B cell (primary cell): ENCODE measurements at places on chromosomes 7 and 10.
A peak's percentile ranks its signal among the peaks of the same experiment; 100 is the strongest.

DNA sequence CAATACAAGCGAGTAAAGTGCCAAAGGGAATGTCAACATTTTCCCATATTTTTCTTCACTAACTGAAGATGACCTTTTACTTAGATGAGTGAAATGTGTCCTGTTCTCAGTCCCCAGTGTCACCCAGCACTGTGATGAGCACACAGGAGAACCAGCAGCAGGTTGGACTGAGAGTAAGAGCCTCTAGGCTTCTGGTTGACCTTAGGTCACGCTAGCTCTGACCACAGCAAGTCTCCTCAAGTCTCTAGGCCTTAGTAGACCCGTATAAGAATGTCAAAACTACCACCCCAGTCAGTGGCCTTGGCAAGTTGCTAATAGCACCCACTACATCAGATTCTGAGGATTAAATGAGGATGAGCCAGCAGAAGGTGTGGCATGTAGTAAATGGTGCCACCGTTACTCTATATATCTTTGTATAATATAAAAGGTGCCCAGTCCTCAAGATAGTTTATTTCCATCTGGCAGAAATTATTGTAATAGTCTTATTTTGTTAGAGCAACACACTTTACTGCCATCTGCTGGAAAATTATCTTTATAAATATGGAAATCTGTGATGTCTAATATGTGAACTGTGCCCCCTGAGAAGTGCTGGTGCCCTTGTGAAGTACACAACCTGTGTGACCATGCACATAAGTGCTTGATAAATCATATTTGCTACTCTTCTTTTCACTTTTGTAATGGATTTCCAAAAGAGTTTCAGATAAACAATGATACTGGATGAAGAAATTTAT lies 75.7 kb downstream of the SPAG6 start:
- peak; percentile 37 for DNase-seq

- DNase-seq: no peak
Observed at GRCh38 chr7:1385809-1386622, 73.3 kb downstream of the MICALL2 start.

DNA sequence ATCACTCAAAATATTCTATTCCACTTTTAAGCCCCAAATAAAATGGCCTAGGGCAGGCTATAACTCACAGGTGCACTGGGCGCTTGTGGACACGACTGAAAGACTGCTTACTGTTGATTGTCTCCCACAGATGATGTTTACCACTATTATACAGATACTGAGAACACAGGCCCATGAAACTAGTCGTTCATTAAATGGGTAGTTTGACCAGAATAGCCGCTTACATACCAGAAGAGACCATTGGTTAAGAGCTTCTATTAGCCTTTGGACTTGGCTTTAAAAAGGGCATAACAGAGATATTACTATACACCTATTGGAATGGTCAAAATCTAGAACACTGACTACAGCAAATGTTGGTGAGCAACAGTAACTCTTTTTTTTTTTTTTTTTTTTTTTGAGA lies 4.3 kb downstream of the CCDC6 start:
- DNase-seq: no peak

DNA sequence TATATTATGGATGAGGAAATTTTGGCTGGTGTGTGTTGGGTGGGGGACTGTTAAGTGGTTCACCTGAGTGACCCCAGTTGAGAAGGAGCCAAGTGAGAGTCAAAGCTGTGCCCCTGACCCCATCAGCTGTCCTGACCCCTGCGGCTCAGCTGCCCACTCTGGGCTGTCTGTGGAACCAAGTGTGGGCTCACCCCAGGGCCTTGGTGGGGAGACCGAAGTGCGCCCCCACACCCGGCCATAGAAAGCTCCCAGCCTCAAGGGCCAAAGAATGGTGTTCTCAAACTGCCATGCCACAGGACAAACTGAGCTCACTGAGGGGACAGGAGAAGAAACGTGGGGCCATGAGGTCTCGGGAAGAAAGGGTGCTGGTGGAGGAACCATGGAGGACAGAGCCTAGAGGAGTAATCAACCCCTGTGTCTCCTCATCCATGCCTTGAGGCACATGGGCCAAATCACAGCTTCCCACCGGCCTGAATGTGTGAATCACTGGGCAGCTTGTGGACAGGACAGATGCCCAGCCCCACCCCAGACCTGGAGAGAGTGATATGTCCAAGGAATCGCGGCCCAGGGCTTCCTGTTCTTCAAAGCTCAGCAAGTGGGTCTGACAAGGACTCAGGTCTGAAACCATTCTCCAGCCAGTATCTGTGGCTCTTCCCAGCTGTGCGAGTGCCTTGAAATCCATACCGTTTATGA lies 86.2 kb upstream of the CACUL1 start:
- no peak for DNase-seq

- DNase-seq: no peak
Observed at GRCh38 chr10:65275296-65275695, 1650.5 kb upstream of the LRRTM3 start.

DNA sequence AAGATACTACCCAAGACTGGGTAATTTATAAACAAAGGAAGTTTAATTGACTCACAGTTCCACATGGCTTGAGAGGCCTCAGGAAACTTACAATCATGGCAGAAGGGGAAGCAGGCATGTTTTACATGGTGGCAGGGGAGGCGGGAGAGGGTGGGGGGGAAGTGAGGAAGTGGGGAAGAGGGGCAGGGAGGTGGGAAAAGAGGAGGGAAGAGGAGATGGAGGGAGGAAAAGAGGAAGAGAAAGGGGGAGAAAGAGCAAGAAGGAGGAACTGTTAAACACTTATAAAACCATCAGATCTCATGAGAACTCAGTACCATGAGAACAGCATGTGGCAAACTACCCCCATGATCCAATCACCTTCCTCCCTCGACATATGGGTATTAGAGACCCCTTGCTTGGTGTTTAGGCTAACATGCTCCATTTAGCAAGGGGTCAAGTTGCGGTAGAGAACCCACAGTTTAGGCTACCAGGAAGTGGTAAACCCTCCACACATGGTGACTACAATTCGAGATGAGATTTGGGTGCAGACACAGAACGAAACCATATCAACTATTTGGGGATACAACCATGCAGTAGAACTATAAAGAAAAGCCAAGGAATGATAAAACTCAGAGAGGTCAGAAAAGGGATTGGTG lies 3.5 kb upstream of the LMBR1 start:
- DNase-seq: no peak

DNA sequence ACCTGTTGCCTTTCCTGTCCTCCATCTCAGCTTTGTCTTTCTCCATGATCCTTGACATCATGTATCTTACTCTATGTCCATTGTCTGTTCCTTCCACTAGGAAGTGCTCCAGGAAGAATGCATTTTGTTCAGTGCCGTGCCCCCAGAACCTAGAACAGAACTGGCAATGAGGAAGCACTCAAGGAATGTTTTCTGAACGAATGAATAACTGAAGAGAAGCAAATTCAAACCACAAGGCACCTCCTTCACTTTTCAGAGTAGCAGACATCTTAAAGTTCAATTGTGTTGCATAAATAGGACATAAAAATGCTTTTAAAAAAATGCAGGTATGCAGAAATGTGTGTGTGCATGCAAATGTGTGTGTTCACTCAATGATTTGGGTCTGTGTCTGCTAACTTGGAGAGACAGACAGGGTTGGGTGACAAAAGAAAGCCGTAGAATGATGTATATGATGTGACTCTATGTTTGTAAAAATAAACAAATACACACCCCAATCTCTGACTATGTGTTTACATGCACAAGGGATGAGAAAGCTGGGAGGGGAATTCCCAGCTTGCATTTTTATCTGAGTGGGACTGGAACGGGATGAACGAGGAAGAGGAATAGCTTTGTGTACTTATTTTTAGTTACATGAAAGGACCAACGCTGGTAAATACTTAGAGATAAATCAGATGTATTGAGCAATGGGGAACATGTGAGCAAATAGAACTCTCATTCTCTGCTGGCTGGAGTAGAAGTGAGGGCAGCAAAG lies 237.7 kb downstream of the FANK1 start:
- DNase-seq: no peak
